ENCODE measurements at places on chromosomes 5 and 9. TPM values are rescaled to one million over a fixed set of nuclear protein-coding genes. Genes with fewer than 3 reads are reported as not detected.

GRCh38 chr5:146338774-146339714, at the start of gene POU4F3:
TSS of gene POU4F3 (plus strand) at chr5:146338839. CDS start at chr5:146339113, 274 bp downstream.
- DNase-seq = no peak

- no peak for DNase-seq
Observed at GRCh38 chr9:100088202-100088601, 10.6 kb downstream of the ERP44 start.

ANKRD34B gene
- 0.59 TPM for polyA plus RNA-seq

GRCh38 chr9:120855827-120856670, 13.3 kb upstream of the PSMD5 start:
- no peak for DNase-seq

GRCh38 chr5:167014401-167015056, 1276.9 kb upstream of the WWC1 start:
- no peak for DNase-seq

- DNase-seq = no peak
Observed at GRCh38 chr9:95012035-95012708, 285.7 kb downstream of the AOPEP start.

DNA sequence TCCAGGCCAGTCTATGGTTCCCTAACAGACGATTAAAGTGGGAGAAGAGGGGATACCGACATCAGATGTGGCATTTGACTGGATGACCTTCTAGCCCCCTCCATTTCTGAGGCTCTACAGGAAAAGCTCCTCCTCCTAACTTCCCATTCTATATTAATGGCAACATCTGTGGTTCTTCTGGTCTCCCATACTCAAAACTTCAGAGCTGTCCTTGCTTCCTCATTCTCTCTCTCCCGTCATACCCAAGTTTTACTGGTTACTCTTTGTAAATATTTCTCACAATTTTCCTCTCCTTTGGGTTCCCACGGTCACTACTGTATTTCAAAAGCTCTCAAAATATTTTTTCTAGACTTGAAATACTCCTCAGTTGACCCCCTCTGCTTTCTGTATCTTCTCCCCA, 36.0 kb upstream of the IL7R start:
- DNase-seq = no peak

GRCh38 chr5:96881511-96882115, 5.3 kb downstream of the ERAP2 start:
- no peak for DNase-seq

DNA sequence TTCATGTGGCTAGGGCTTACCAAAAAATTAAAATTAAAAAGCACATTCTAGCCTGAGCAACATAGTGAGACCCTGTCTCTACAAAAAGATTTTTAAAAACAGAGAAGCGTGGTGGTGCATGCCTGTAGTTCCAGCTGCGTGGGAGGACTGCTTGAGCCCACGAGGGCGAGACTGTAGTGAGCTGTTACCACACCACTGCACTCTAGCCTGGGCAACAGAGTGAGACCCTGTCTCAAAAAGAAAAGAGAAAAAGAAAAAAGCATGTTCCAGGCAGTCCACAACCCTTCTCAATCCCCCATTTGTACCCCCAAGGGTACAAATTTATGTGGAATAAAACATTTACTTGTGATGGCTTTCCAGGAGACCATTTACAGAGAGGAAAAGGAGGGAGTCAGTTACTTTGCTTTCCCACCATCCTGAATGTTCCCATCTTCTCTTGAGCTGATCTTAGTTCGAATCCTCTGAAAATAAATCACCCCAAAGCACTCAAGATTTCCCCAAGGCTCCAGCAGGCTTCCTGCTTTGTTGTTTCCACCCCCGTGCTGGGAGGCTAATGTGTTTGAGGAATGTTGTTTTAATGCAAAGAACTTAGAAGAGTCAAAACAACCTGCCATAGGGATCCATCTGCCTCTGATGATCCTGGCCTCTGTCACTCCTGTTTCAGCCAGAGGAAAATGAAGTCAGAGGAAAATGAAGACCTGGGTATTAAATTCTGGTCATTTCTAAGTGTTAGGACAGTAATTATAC, 384.7 kb downstream of the BNC2 start:
- DNase-seq = no peak

RLN2 gene
- 3.1 TPM for polyA plus RNA-seq

TIMD4 gene
- polyA plus RNA-seq = 14.7 TPM

ARL14EPL gene
- 0.18 TPM for polyA plus RNA-seq

ARHGEF39 gene
- polyA plus RNA-seq = 1.5 TPM
